ENCODE measurements at places on chromosomes 3 and 15.
A peak's percentile ranks its signal among the peaks of the same experiment; 100 is the strongest.

DNA sequence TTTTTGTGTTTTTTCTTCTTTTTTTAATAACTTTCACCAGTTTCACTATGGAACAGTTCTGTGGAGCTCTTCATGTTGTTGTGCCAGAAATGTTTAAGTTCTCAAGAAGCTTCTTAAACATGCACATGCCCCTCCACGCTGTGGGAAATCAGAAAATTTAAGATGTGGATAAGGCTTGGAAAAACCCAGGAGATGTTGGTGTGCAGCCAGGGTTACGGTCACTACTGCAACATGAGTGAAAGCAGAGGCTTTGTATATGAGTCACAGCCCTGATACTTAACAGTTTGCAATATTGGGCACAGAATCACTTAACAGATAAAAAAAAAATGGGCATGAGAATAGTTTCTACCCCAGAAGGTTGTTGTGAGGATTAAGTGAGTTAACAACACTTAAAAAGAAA, 399.9 kb downstream of the LRTM1 start:
- DNase-seq: no peak

DNA sequence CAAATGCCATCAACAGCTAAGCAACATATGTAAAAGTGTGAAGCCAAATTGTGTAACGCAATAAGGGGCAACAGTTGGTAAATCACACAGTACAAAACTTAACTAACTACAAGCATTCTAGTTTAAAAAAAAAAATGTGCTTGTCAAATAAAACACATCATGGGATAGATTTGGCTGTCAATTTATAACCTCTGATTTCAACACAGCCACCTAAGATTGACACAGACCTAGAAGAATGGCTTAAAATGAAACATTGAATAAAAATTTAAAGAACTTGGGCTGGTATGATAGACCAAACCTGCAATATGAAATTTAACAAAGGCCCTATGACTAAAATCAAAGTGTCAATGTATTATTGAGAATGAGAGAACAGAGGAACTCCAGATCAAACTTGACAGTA, 148.4 kb downstream of the NR1I2 start:
- no peak for DNase-seq

DNA sequence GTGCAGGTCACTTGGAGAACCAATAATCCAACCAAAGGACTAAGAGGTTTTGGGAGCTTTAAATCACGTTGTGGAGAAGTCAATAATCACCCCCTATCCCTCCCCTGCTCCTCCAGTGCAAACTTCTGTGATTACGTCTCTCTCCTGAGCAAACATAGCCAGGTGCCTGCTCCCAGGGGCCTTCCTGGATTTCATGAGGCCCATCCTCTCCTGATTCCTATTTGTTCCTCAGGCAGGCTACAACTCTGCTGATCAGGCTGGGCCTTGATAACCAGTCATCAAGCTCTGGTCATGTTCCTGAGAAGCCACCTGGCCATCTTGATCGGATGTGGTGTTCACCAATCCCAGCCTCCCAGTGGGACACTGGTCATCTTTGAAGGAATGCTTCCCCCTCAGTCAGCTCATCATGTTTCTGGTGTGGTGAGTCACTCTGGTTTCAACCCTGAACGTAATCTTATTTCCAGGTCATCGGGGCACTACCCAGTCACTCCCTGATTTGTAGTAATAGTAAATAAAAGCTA, 2.9 kb upstream of the ZNF710 start:
- DNase-seq: no peak

- no peak for DNase-seq
These were observed 17.9 kb downstream of the KBTBD13 start for GRCh38 chr15:65094294-65094995.

DNA sequence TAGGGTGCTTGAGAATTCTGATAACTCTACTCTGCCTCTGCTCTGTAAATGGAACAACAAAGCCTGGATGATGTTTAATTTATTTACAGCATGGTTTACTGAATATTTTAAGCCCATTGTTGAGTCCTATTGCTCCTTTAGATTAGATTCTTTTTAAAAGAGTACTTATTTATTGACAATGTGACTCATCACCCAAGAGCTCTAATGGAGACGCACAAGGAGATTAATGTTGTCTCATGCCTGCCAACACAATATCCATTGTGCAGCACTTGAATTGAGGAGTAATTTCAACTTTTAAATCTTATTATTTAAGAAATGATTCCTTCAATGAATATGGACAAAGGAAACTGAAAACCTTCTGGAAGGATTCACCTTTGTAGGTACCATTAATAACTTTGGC, 691.4 kb downstream of the ZBBX start:
- DNase-seq: no peak

- no peak for DNase-seq
These were observed 67.6 kb downstream of the DAPK2 start for GRCh38 chr15:63978511-63979261.

- no peak for DNase-seq
These were observed 104.3 kb upstream of the TMC3 start for GRCh38 chr15:81478354-81478753.

DNA sequence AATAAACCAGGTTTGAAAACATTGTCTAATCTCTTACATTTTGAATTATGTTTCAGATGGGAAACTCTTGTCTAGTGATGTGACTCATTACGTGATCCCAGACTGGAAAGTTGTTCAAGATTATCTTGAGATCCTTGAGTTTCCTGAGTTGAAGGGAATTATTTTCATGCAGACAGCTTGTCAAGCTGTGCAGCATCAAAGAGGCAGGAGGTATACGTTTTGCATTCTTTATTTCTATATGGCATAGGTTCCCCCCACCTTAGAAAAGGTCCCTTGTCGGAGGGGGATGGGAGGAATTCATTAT, 1.5 kb downstream of the DIS3L start:
- peak; percentile 12 for DNase-seq
